Stimulated activated CD4-positive, alpha-beta T cell treated with anti-CD3 and anti-CD28 coated beads, Interleukin-15, amount 100 ng/mL, for 1 hour (primary cell): ENCODE measurements at places on chromosomes 3 and 15.

- no peak for DNase-seq
Measured at GRCh38 chr3:84224262-84224661, 734.5 kb upstream of the CADM2 start.

DNA sequence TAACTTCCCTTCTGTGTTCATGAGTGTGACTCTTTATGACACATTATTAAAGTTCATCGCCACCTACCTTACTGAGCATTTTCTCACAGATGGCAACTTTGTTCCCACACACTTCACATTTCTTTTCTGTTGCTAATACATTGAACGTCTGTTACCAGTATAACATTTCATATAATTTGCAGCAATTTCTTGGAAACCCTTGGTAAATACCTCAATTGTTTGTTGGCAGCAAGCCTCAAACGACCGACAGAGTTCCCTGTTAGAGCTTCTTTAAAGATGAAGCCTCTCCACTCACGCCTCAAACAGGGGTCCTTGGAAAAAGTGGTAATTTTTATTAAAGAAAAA, 3.2 kb upstream of the CHSY1 start:
- no peak for DNase-seq

- DNase-seq: no peak
Measured at GRCh38 chr15:58504674-58505234, 73.0 kb downstream of the LIPC start.

DNA sequence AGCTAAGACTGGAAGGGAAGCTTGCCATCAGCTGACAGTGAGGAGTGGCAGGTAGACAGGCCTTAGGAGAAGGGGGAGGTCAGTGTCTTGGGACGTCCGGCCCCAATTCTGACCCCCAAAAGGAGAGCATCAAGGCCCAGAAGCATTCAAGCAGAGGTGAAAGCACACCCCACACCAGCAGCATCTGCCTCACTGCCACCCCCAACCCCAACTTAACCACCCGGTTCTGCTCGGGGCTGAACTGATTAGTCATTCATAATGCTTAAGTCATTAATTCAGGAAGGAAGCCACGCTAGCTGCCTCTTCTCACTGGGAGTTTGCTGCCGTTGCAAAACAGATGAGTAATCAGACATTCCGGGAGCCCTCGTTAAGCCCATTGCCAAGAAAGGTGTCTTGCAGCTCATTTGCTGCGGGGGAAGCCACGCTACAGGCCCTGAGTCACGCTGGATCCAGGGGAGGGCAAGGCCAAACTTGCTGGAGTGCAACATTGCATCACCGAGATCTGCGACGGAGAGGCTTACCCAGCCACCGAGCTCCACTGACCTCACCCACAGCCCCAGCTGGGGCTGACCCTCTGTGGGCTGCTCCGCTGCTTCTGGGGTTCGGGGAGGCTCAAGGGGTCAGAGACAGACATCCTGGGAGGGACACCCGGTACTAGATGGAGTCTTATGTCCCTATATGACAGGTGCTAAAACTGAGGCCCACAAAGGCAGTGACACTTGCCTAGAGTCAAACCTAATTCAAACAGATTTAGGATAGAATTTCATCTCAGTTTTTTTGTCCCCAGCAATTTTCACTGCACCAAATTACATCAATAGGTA, 46.4 kb upstream of the HES1 start:
- no peak for DNase-seq

GRCh38 chr3:138188013-138188730, 1.1 kb downstream of the ARMC8 start:
- DNase-seq: peak; percentile 3

- DNase-seq: no peak
Measured at GRCh38 chr15:85986741-85987140, 92.9 kb upstream of the AGBL1 start.

GRCh38 chr3:18529631-18530030, 104.5 kb upstream of the SATB1 start:
- no peak for DNase-seq

DNA sequence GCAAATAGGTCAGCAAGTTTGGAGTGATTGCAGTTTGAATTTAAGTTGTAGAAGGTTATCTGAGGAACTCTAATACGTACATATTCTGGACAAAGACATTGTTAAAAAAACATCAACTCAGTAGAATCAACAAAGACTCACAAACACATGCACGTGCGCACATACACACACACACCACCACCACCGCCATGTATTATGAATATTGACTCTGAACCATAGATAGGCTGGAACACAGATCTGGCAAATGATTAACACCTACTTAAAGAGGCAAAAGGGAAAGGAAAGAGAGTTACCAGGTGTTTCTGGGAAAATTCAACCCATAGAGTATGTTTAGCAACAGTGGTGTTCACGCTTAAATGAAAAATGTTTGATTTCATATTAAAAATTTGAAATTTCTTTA, 334.2 kb upstream of the ALCAM start:
- no peak for DNase-seq

DNA sequence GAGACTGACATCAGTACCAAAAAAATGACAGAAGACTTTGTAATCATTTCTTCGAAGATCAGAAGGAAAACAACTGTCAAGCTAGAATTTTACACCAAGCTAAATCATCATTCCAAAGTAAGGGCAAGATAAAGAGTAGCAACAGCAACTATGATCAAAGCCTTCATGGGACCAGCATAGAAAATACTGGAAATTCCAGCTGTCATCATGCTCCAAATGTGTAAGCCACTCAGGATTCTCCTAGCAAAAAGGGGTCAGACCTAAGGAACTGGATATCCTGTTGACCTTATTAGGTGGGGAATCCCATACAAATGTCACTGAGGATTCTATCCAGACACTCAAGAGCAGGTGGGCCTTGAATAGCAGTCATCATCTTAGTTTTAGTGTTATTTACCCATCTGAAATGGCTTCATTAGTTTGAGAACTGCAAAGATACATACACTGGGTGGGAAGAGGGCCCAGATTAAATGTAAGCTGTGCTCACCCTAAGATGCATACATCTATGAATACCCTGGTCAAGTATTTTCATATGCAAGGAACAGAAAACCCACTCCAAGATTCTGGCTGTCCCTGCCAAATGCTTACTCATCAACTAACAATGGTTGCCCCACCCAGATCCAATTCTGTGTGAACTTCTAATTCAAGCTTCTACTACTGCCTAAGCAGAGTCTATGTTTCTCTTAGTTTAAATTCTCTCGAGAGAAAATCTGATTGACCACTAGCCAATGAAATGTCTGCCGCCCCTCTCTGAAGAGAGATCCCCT, 33.5 kb downstream of the CLDN18 start:
- DNase-seq: no peak

DNA sequence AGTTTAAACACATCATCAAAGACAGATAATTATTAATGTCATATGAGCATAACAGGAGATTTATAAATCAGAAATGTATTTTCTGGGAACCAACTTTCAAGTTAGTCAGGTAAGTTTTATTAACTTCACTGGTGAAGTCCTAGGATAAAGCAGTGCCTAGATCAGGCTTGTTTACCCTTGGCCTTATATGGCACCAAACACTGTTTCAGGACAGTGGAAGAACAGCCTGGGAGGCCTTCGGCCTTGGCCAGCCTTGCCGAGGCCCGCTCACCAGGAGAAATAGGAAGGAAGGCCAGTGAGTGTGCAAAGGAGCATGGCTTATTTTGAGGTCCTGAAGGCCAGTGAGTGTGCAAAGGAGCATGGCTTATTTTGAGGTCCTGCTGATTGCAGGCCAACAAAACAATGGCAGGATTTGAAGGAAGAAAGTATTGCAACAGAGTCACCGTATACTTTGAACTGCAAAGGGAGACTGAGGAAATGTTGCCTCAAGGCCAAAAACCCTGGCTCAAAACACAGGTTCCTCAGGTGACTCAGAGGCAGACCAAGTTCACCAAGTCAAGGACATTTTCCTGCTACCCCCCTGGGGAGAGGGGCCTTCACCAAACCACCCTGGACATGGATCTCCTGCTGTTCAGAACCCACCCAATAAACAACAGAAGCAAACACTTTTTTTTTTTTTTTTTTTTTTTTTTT, 174.3 kb downstream of the TP63 start:
- no peak for DNase-seq

GRCh38 chr3:43019006-43019809, 40.1 kb downstream of the GASK1A start:
- DNase-seq: no peak

- no peak for DNase-seq
Measured at GRCh38 chr3:177641206-177641605, 443.9 kb upstream of the TBL1XR1 start.

DNA sequence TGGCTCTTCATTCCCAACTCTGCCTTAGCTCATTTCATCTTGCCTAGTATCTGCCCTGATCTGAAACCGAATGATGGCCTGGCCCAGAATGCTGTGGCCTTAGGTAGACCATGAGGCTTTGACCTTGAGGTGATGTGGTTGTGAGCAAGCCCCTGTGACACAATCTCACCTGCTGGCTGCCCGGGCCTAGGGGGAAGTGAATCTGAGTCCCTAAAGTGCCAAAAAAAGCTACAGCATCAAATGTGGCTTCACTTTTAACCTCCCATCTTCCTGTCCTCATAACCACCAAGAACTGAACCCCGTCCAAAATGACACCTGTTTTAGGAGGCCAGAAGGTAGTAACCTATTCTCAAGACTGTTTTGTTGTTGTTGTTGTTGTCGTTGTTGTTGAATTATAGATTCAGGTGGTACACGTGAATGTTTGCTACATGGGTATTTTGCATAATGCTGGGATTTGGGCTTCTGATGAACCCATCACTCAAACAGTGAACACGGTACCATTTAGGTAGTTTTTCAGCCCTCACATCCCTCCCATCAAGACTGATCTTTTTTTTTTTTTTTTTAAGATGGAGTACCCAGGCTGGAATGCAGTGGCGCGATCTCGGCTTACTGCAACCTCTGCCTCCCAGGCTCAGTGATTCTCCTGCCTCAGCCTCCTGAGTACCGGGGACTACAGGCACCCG, 54.6 kb downstream of the MCCC1 start:
- no peak for DNase-seq

DNA sequence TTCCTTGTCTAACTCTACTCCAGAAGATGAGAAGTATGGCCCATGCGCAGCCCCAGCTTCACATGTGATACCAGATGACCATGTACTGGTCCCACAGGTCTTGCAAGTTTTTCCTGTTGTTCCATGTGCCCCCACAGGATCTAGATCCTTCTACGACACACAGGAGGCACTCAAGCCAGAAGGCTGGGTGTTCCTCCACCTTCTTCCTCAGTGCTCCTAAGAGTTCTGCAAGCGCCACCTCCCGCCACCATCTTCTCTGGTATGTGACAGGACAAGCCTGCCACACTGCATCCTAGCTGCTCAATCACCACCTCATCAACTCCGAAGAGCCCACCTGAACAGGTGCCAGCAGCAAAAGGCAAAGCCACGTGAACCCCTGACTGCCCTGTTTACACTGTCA, 43.1 kb downstream of the XXYLT1 start:
- DNase-seq: no peak

DNA sequence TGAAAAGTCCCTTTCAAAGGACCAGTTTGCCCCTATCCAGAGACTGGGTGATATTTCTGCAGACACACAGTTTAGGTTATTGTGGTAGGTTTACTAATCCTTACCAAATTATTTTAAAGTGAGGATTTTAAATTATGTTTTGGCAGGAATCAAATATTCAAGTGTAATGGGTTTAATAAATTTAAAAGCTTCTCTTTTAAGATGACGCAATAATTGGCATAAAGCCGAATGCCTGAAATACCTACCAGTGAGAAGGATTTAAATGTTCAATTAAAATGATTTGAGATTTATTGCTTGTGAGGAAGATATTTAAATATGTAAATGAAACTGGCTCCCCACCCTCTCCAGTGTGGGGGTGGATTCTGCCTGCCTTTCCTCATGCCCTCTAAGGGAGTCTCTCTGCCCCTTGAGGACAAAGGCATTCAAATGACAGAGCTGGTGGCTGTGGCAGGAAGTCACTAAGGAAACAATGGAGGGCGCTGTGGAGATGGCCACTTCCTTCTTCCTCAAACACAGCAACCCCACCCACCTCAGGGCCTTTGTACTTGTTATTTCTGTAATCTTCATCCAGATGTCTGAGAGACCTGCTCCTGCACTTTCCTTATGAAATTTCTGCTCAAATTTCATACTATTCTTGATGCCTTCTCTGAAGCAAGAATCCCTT, 131.7 kb downstream of the TNIK start:
- DNase-seq: no peak

DNA sequence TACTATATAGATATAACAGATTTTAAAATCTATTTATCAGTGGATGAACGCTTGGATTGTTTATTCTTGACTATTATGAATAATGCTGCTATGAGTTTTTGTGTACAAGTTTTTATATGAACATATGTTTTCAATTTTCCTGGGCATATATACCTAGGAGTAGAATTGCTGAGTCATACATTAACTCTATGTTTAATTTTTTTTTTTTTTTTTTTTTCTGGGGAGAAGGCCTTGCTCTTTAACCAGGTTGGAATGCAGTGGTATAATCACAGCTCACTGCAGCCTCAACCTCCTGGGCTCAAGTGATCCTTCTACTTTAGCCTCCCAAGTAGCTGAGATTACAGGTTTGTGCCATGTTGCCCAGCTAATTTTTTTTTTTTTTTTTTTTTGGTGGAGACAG, 9.1 kb downstream of the CIDEC start:
- DNase-seq: no peak

GRCh38 chr15:78265752-78266224, 1.4 kb downstream of the DNAJA4 start:
- DNase-seq: no peak
